ENCODE measurements at places on chromosomes 5 and 9.

GRCh38 chr5:126414874-126415502, 8.2 kb upstream of the GRAMD2B start:
- no peak for DNase-seq

DNA sequence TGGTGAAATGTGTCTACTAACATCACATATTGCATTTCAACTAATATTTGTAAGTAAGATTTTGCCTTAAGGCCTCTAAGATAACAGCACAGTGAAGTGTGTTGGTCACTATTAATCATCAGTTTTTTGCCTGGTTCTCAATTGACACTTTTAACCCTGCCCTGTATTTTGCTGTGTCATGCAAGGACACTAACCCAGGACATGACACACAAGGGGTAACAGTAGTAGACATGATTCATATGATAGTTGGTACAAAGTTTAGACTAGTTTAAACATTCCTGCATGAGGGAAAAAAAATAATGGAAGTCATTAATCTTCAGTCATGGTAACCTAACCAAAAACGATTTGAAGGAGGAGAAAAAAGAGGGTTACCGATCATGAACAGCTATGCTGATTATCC, 207.0 kb downstream of the DEPDC1B start:
- no peak for DNase-seq

GRCh38 chr9:125513668-125514413, 193.2 kb downstream of the MAPKAP1 start:
- DNase-seq: no peak

DNA sequence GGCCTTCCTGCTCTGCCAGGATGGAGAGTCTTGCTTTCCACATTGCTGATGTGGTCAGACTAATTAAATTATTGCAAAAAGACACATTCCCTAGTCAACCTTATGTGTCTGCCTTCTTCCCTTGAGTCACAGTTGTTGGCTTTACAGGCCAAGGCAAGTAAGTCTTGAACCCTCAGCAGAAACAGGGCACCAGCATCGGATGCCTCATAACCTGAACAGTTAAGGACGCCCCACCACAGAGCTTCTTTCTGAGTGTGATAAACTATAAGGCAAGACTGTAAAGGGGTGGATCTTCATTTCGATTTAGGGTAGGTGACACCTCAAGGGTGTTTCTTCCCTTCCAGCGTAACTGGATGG, 670 bp upstream of the KIF2A start:
- no peak for DNase-seq

GRCh38 chr5:142323480-142324135, 1.2 kb downstream of the SPRY4 start:
- no peak for DNase-seq

DNA sequence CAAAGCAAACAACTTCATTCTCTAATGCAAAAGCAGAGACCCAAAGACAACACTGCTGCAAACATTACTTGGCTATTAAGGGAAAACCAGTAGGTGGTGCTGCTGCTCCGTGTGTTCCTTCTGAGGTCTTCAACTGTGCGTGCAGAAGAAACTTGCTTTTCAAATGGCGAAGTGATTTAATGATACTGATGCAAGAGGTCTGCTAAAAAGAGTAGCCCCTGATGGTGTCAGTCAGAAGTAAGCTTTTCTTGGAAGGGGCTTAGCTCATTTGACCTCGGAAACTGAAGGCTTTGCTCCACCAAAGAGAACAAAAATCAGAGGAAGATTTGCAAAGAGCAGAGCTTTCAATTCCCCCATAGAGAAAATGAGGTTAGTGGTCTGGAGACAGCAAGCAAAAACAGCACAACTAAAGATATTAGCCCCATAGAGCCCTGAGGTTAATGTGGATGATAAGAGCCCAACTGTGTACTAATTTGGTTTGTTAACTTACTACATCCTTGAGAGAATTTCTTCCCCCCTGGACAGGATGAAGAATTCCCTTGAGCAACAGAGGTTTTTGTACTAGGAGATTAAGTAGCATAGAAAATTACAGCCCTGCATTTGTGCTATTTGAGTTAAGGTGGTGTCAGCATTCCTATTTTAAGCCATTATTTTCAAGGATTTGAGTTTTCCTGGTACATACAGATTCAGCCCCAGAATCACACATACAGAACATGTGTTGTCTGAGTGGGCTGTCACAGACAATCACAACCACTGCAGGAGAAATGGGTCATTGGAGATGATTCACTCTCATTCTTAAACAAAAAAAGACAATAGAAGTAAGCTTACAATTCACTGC, 153.2 kb upstream of the C9orf72 start:
- DNase-seq: peak; percentile 24

- no peak for DNase-seq
Measured at GRCh38 chr5:30387974-30388632, 805.4 kb upstream of the CDH6 start.

DNA sequence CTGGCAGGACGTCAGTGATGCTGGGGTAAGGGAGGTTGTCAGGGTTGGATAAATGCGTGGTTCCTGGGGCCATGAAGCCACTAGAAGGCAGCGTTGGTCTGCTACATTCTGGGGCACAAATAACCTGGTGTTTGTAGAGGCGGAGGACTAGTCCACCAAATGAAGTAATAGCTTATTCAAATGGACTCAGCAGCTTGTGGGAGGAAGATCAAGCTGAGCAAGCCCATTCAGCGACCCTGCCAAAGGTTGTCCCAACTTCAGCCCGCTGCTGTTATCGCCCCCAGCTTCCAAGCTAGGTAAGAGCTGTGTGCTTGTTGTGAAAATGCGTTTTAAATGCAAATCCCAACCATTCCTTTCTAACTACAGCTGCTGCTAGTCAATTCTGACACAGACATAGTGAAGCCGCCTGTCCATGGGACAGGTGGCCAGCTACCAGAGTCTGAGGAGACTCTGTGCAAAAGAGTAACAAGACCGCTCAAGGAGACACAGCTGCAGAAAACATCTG, 7.6 kb upstream of the FAM240B start:
- DNase-seq: no peak

DNA sequence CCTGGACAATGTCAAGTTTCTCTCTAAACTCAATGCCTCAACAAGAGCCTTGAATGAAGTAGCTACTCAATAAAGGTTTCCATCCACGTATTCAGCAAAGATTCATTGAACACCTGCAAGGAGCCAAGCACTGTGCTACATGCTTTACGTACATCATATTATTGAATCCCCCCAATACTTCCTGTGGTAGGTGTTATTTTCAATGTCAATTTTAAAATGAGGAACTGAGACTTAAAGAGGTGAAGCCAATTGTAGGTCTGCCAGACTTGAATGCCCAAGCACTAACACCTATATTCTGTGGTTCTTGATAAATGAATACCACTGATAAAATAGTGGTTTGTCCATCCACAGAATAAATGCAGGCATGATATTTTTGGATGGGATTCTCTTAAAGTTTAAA, 162.3 kb downstream of the DRD1 start:
- no peak for DNase-seq

DNA sequence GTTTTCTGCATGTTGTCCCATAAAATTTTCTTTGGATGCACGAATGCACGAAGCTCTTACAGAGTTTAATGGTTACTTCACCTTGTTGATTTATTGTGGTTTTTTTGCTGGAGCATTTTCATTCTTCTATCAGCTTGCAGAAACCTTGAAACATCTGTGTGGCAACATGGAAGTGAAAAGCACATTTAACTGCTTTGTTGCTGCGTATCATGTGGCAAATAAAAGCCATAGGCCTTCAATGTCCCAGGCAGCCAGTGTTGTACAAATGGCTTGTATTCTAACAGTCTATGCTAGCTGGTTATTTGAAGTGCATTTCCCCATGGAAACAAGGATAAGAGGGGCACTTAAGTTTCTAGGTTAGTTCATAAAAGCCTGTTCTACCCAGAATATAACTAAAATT, 42.5 kb upstream of the RASGRF2 start:
- no peak for DNase-seq

DNA sequence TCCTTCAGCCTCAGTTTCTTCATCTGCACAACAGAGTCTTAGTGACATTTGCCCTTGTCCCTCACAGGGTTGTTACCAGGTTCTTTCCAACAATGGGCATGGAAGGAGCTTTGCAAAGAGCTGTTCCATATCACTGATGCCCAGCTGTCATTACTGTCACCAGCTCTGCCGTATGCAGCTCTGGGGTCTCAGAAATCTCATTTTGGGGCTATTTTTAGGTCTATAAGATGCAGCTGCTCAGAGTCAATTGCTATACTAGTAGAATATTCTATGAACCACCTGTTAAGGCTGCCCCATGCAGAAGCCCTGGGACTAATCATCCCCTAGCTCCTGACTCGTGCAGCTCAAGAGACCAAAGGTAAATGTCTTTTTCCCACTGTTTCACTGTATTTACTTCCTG, 105.1 kb upstream of the TNPO1 start:
- no peak for DNase-seq

Measured in stimulated activated CD4-positive, alpha-beta T cell treated with anti-CD3 and anti-CD28 coated beads, TNF-alpha, amount 100 ng/mL, for 48 hours (primary cell).